ENCODE measurements at places on chromosomes 6 and 20. TPM values are rescaled to one million over a fixed set of nuclear protein-coding genes. Genes with fewer than 3 reads are reported as not detected.

The GGTLC1 gene
- polyA plus RNA-seq, result not detected

The SEL1L2 gene
- 1.1 TPM for polyA plus RNA-seq

The BPI gene
- polyA plus RNA-seq, result 0.07 TPM

The DCBLD1 gene
- polyA plus RNA-seq, result 3.8 TPM

The LIN28B gene
- not detected for polyA plus RNA-seq

The VSTM2L gene
- polyA plus RNA-seq, result 122 TPM

The MROH8 gene
- 3.8 TPM for polyA plus RNA-seq

The CCR6 gene
- polyA plus RNA-seq, result not detected

The OPRM1 gene
- not detected for polyA plus RNA-seq
